ENCODE measurements at places on chromosomes 7 and 10. TPM values are rescaled to one million over a fixed set of nuclear protein-coding genes. Genes with fewer than 3 reads are reported as not detected.
A peak's percentile ranks its signal among the peaks of the same experiment; 100 is the strongest.

GRCh38 chr7:86747698-86748097 lies 104.0 kb downstream of the GRM3 start:
- no peak for ATAC-seq

ZNF853 gene
- total RNA-seq: 0.24 TPM

DNA sequence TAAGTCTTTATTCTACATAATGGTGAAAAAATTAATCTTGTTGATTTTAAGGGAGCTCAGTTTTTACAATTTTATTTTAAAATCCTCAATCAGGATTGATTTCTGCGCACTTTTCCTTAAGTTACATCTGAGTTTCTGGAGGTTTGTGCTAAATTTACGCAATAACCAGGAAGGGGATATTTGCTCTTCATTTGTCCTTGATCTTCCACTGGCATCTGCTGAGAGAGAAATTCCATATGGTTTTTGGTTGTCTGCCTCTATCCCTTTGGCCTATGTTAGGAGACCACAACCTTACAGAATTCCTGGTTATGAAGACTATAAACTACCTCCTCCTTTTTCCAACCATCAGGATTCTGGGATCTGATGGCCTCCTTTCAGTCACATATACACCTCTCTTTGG lies 20.1 kb upstream of the CDK6 start:
- ATAC-seq: no peak

DNA sequence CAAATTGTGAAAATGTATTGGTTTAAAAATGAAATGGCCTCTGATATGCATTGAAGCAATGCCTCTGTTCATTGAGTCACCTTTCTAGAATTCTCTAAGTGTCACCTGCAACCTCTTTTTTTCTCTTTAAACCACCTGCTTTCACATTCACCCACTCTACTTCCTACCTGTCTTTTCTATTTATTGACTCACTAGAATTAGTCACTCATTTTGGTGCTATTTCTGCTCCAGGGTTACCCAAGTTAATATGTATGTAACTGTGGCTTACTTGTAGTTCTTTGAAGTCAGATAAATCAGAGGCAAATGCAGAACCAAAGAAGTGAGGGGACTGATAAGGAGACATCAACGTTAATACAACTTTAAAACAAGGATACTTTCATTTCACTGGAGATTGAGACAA lies 674.7 kb downstream of the CCSER2 start:
- ATAC-seq: no peak

DNA sequence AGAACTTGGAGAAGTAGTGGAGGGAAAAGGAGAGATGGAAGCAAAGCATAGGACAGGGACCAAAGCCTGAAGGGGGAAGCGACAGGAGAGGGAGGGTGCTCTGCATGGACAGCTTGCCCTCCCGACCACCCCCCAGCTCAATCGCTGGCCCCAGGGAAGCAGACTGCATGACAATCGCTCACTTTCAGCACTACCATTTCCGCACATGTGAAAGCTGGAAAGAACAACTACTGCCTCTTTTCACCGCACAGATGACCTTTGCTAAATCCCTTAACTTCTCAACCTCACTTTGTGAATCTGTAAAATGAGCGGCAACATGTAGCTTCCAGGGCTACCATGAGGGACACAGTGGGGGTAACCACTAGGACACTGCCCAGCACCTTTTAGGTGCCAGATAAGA lies 17.1 kb downstream of the VOPP1 start:
- ATAC-seq: no peak

DNA sequence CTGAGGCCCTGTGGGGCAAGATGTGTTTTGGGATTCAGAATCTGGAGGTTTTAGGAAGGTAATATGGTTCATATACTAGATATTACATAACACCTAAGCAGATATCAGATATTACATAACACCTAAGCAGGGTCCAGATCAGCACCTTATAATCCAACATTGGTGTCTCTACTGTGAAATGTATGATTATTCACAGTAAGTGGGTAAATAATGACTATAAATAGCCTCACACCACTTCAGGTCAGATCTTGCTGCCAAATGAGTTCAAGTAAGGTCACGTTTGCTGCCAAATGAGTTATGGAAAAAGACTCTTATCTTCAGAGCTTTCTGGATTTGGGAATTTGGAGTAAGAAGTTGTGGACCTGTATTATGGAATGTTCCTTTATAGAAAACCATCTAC lies 14.6 kb downstream of the ADRB1 start:
- ATAC-seq: no peak

DNA sequence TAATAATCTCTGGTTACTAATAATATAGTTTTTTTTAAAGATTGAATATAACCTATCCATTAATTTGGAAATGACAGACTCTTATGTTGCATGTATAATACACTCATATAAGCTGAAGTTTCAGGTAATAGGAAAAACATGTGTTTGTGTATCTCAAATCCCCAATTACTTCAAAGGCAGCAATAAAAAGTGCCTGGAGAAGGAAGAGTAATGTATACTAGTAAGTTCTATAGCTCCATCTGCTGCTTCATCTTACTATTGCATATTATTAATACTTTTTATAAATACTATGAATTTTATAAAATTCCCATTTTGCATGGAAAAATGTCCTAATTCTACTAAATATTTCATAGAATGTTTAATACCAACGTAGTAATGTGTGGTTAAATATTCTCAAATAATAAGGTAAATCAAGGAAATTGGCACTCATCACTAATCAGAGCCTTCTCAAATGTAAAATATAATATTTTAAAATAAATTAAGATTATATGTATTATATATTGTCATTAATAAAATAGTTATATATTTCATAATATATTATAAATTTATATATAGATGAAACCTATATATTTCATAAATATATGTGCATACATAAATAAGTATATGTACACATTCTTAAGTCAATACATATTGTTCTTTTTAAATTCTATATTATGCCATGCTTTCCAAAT lies 311.9 kb downstream of the HGF start:
- ATAC-seq: no peak

PLEKHS1 gene
- 1.0 TPM for total RNA-seq

DNA sequence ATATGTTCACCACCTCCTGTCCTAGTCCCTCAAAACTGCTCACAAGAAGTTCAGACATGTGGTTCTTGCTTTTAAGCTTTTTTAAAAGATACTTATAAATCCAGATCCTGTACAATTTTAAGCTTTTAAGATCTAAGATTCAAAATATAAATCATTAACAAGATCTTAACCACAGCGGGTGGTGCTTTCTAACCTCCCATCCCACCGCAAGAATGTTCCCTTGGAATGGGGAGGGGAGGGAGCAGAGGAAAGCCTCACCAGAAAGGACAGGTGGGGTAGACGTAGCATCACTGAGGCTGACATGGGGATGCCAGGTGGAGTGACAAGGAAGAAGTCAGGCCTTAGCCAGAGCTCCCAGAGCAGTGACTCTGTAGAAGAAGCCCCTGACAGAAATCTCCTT lies 133.5 kb downstream of the C1GALT1 start:
- ATAC-seq: no peak

DNA sequence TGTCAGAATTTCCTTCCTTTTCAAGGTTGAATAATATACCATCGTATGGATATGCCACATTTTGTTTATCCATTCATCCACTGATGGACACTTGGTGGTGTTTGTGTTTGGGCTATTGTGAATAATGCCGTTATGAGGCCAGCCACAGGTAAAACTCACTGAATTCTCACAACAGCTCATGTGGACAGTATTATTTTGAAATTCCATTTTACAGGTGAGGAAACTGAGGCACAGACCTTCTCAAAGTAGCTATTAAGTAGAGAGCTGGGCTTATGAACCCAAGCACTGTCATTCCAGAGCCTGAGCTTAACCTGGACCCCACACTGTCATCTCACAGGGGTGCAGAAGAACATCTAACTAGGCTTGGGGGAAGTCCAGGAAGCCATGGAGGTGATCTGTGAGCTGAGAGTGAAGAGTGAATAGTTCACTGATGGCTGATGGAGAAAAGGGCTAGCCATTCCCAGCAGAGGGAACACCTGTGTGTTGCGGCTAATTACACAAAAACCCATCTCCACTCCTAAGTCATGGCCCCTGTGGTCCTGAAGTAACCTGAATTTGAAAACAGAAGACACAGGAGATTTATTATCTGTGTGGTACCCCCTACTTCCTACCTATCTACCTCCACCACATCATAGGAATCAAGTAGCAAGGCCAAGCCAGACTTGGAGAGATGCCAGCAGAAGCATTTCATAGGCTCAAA lies 8.7 kb downstream of the INMT start:
- no peak for ATAC-seq

HOXA5 gene
- 5.6 TPM for total RNA-seq

THSD7A gene
- total RNA-seq: 1.00 TPM

GRCh38 chr7:140165422-140165821 lies 11.4 kb downstream of the KDM7A start:
- ATAC-seq: peak; percentile 74

GRCh38 chr10:124911124-124912067 lies 30.5 kb upstream of the ZRANB1 start:
- no peak for ATAC-seq

BZW2 gene
- total RNA-seq: 58.9 TPM

GRCh38 chr7:120775755-120776154 lies 82.2 kb downstream of the TSPAN12 start:
- ATAC-seq: no peak

COL17A1 gene
- total RNA-seq: 204 TPM

GRCh38 chr10:101291331-101292193 lies 62.3 kb upstream of the LBX1 start:
- peak; percentile 8 for ATAC-seq

PDZD8 gene
- total RNA-seq: 39.0 TPM

- peak; percentile 60 for ATAC-seq
Measured at GRCh38 chr7:106485031-106485551, 175.9 kb downstream of the CCDC71L start.

GRCh38 chr7:86863452-86863851 lies 196.0 kb downstream of the ELAPOR2 start:
- ATAC-seq: no peak

ZNF485 gene
- total RNA-seq: 2.5 TPM

DNA sequence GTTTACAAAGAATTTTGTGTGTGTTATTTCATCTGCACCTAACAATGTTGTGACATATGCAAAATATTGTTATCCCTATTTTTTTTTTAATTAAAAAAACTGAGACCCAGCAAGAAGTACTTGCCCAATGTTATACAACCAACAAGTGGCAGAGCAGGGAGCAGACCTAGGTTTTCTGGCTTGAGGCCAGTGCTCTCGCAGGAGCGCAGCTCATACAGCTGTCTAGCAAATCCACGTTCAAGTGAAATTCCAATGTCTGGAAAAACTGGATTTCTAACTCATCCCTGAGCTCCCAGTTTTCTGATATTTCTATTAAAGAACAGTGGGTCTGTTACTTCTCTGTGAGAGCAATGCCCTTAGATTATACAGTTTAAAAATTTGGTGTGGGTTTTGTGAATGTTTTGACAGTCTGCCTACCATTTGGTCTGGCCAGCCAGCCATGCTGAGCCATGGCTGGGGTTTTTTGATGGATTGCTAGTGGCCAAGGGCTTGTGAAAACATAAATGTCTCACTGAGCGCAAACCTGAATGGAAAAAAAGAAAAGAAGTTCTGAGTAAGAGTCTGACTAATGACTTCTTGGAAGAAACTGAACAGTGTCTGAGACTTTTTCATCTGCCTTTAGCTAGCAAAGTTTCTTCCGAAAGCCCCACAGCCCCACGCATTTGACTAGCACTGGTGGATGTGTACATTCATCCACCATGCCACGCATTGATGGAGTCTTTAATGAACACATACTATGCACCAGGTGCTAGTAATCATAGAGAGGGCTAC lies 15.4 kb upstream of the PRF1 start:
- peak; percentile 25 for ATAC-seq

DNA sequence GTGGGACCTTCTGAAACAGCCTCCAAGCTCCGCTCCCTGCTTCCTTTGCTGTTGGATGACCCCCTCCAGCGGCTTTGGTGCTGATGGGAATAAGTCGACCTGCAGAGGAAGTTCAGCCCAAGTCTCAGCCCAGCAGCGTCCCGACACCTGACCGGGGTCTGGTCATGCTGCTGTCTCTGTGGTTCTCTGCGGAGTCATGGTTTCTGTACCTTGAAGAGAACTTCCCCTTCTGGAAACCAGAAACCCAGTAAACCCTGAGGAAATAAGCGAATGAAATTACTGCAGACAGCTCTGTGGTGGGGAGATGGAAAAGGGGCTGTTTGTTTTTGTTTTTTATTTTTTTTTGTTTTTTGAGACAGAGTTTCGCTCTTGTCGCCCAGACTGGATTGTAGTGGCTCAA lies 18.3 kb upstream of the ZNF12 start:
- no peak for ATAC-seq
